ENCODE measurements at places on chromosomes 6 and 20.

GRCh38 chr6:37021356-37022129 lies 16.1 kb downstream of the FGD2 start:
- no peaks in the 10 kb centered on the region for H3K4me1 ChIP-seq
- peak; percentile 61 for DNase-seq
- H3K27me3 ChIP-seq = no peaks in the 10 kb centered on the region
- no peaks in the 10 kb centered on the region for H3K36me3 ChIP-seq

DNA sequence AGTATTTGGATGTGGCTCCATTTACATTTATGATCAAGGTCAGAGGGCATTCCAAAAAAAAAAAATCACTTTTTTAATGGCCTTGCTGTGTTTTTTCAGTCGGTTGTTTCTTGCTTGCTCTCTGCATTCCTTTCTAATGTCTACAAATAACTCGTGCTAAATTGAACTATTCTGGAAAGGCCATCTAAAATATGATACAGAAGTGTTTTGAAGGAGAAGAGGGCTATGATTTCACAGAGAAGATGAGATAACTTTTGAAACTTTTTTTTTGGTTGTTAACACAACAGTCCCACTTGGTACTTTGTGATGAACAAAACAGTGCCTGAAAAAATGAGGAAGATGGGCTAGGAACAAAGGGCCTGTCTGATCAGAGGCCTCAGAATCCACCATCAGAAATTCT lies 156.1 kb upstream of the SMLR1 start:
- H3K27ac ChIP-seq = no peak overlapping the region
- H3K27me3 ChIP-seq = no peaks in the 10 kb centered on the region
- no peak for DNase-seq
- H3K36me3 ChIP-seq = no peaks in the 10 kb centered on the region
- H3K4me1 ChIP-seq = no peaks in the 10 kb centered on the region

- H3K4me1 ChIP-seq = peaks cover 20% of the 10 kb centered on the region
- no peak overlapping the region for H3K27ac ChIP-seq
- no peaks in the 10 kb centered on the region for H3K27me3 ChIP-seq
- no peak for DNase-seq
- H3K36me3 ChIP-seq = no peaks in the 10 kb centered on the region
These were observed 52.2 kb downstream of the TGM2 start for GRCh38 chr20:38112930-38113294.

GRCh38 chr20:9121211-9121610 lies 52.3 kb downstream of the PLCB4 start:
- DNase-seq = no peak
- peaks cover 2% of the 10 kb centered on the region for H3K4me1 ChIP-seq
- H3K4me3 ChIP-seq = no peak overlapping the region

DNA sequence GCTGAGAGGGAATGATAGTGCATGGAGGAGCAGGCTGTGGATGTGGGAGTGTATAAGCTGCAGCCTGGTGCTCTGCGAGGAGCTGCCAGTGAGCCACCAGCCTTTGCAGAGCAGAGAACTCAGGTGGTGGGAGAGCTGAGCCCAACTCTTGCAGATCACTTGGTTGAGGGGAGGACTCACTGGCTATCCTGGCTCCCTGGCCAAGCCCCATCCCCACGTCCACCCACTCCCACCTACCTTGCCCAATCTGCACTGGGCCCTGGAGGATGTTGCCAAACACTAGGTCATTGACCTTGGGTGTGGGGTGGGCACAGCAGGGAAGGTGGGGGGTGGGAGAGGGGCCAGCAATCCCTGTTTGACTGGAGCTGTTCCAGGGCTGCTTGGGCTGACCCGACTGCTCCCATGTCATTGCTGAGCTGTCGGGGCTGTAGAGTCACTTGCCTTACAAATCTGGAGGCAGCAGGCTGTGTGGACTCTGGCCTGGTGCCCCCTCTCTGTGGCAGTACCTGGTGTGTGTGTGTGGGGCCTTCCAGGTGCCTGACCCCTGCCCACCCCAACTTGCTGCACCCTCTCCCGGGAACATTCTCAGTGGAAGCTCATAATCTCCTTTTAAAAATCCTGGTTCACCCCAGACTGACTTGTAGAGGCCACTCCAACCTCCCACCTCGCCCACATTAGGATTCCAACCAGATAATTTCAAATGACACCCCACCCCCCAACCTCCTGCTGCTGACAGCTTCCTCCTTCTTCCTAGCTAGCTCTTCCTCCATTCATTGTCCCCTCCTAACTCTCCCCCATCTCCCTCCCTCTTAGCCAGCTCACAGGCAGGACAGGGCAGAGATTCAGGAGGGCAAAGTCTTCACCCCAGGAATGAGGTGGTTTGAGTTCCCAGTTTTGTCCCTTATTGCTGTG lies 162.3 kb downstream of the MRPL14 start:
- no peaks in the 10 kb centered on the region for H3K27me3 ChIP-seq
- H3K4me1 ChIP-seq = peaks cover 3% of the 10 kb centered on the region
- DNase-seq = no peak
- no peak overlapping the region for H3K27ac ChIP-seq

DNA sequence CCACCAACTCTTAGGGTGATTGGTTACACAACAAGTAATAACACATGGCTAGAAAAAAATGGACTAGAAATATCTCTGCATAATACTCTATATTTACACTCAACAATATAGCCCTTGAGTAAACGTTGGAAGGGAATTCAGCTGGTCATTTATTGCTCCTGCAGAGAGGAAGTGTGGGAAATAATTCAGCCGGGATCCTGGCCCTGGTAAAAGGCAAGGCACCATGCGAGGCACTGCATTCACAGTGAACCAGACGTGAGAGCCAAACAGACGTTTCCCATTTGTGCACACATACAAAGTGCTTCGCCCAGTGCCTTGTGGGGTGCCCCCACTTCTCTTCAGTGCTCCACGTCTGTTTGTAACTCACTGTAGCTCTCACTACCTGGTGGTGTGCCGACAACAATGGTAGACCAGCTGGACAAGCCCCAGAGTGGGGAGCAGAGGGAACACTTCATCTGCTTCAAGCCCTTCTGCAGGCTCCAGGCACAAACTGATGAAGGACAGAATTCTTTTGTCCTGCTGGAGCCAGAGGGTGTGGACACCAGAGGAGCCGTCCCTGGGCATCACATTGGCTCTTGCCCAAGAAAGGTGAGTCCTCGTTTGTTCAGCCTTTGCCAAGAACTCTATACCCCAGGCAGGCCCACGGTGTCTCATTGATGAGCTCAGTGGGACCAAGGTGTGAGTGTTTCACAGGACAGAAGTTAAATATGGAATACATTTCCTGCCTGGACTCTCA lies 18.8 kb downstream of the SYNDIG1 start:
- no peak overlapping the region for H3K27ac ChIP-seq
- DNase-seq = no peak
- H3K36me3 ChIP-seq = no peaks in the 10 kb centered on the region
- no peaks in the 10 kb centered on the region for H3K27me3 ChIP-seq
- H3K4me3 ChIP-seq = no peak overlapping the region
- no peaks in the 10 kb centered on the region for H3K4me1 ChIP-seq

- H3K36me3 ChIP-seq = peaks cover 4% of the 10 kb centered on the region
- peaks cover 3% of the 10 kb centered on the region for H3K4me1 ChIP-seq
- no peak for DNase-seq
- H3K27me3 ChIP-seq = no peaks in the 10 kb centered on the region
- H3K27ac ChIP-seq = no peak overlapping the region
- no peak overlapping the region for H3K4me3 ChIP-seq
These were observed 8.3 kb downstream of the AGPAT4 start for GRCh38 chr6:161265554-161265953.

DNA sequence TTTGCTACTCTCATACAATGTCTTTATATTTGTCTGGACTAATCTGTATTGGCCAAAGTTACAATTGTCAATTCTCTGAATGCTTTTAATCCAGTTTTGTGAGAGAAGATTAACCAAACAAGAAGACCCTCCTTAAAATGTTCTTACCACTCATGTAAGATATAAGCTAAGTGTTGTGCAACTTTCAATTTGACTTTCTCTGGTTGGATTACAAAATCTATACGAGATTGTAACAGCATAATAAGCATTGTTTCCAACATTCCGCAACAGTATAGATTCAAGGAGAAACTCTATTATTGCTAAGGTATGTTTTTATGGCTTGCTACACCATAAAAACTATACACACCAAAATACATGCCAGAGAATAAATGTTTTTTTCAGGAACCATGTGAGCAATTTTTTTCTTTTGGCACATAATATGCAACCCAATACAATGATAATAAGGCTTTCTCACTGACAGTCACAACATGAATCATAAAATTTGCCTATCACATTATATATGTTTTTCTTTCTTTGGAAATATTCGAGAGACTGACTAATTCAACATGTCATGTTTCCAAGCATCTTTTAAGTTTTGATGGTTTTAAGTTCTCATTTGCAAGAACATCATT lies 12.2 kb upstream of the TRPC4AP start:
- no peaks in the 10 kb centered on the region for H3K4me1 ChIP-seq
- no peaks in the 10 kb centered on the region for H3K36me3 ChIP-seq
- DNase-seq = peak; percentile 10
- no peak overlapping the region for H3K4me3 ChIP-seq

DNA sequence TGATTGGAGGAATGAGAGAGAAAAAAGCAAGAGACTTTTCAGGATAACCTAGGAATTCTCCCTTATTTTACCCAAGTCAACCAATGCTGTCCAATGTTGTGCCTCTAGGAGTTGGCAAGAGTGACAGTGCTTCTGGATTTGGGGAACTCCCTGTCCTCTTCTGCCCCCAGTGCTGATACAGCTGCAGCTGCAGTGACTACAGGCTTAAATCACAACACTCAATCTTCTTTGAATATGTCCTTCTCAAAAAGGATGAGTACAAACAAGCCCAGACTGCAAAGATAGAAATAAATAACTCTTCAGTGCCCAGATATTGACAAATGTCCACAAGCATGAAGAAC lies 141.0 kb upstream of the COL21A1 start:
- no peak overlapping the region for H3K4me3 ChIP-seq
- no peak for DNase-seq
- H3K36me3 ChIP-seq = no peaks in the 10 kb centered on the region

GRCh38 chr6:165702669-165703068 lies 39.6 kb upstream of the PDE10A start:
- DNase-seq = no peak
- H3K4me3 ChIP-seq = no peak overlapping the region
- no peak overlapping the region for H3K27ac ChIP-seq
- H3K36me3 ChIP-seq = no peaks in the 10 kb centered on the region
- H3K4me1 ChIP-seq = peaks cover 10% of the 10 kb centered on the region

DNA sequence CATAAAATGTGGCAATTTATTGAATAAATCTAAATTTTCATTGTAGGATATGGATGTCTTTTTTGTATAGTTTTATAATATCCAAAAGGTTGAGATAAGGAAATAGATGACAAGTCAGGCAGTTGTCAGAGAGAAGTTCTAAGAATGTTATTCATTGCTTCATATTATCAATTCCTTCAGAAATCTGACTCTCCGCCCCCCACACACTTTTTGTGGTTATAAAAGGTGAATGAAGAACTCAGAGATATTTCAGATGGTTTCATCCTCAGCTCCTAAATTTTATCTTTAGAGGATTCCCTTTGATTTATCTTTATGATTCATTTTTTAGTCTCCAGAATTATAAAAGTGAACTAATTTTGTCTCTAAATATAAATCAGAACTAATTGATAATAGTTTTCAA lies 136.1 kb upstream of the NOX3 start:
- no peak overlapping the region for H3K4me3 ChIP-seq
- H3K27ac ChIP-seq = no peak overlapping the region
- no peaks in the 10 kb centered on the region for H3K36me3 ChIP-seq
- no peaks in the 10 kb centered on the region for H3K4me1 ChIP-seq
- no peaks in the 10 kb centered on the region for H3K27me3 ChIP-seq

DNA sequence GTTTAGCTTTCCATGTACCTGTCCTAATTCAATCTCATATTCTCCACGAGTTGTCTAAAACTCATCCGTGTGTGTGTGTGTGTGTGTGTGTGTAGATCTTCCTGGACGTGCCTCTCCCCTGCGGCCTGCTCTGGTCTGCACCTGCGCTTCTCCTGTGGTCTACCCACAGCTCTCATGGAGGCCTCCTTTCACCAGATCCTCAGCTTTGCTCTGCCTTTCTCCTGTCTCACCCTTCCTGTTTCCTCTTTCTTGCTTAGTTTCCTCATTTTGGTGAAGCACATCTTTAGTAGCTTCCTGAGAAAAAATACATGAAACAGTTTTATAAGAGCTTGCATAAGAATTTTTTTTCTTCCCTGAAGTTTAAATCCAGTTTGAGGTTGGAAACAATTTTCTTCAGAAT lies 18.1 kb downstream of the SLX4IP start:
- no peak overlapping the region for H3K4me3 ChIP-seq
- H3K27ac ChIP-seq = no peak overlapping the region
- no peaks in the 10 kb centered on the region for H3K36me3 ChIP-seq
- no peaks in the 10 kb centered on the region for H3K27me3 ChIP-seq
- DNase-seq = no peak

DNA sequence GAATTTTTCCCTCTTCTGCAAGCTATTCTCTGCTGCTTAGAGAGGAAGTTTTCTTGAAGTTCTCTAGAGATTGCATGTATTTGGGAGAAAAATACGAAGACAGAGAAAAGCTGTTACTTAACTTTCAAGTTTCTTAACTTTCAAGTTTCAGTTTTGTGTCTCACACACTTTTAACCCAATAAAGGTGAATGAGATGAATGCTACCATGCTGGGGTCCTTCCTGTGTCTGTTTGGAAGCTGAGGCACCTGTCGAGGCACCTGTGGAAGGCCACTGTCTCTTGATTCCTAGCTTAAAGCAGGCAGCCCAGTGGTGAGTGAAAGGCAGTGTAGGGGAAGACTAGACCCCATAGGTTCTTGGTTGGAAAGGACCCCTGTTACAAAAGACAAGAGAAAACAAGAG lies 372.8 kb upstream of the JARID2 start:
- no peak for DNase-seq
- no peak overlapping the region for H3K4me3 ChIP-seq
- H3K27ac ChIP-seq = no peak overlapping the region
- no peaks in the 10 kb centered on the region for H3K36me3 ChIP-seq
- H3K27me3 ChIP-seq = no peaks in the 10 kb centered on the region
- H3K4me1 ChIP-seq = peaks cover 11% of the 10 kb centered on the region

DNA sequence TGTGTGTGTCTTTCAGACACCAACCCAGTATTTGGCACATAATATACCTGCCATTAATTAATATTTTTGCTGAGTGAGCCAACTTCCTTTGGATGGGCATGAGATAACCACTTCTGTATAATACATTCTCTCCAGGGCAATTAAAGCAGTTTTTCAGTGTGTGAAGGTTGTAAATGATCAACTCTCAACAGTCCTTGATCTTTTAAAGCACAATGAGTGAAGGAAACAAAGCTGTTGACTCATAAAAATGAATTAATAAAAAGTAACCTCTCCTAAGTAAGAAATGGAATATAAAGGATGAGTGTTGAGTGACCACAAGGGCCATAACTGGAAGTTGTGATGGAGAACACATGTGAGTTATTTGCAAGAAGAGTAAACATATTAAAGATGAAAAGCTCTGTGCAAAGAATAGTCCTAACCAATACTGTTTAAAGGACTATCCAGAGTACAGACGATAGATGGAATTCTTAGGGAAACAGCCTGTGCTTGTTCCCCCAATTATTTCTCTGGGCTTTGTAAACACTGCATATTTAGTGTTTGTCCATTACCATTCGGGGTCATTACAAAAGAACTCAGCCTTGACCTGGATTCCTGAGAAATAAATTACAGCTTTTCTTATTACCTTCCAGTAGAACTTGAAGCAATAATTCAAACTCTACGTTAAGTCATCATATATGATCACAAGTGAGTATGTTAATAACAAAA lies 446.2 kb downstream of the PLCB1 start:
- H3K4me3 ChIP-seq = no peak overlapping the region
- DNase-seq = no peak
- no peak overlapping the region for H3K27ac ChIP-seq
- H3K4me1 ChIP-seq = peaks cover 3% of the 10 kb centered on the region
- H3K36me3 ChIP-seq = no peaks in the 10 kb centered on the region
- H3K27me3 ChIP-seq = no peaks in the 10 kb centered on the region

GRCh38 chr6:35583893-35584688 lies 71.4 kb upstream of the TULP1 start:
- no peaks in the 10 kb centered on the region for H3K36me3 ChIP-seq
- H3K27ac ChIP-seq = no peak overlapping the region
- peak; percentile 77 for DNase-seq
- no peaks in the 10 kb centered on the region for H3K4me1 ChIP-seq
- no peak overlapping the region for H3K4me3 ChIP-seq

Measured in IMR-90 (cell line).